ENCODE measurements at places on chromosomes 7 and 10.

DNA sequence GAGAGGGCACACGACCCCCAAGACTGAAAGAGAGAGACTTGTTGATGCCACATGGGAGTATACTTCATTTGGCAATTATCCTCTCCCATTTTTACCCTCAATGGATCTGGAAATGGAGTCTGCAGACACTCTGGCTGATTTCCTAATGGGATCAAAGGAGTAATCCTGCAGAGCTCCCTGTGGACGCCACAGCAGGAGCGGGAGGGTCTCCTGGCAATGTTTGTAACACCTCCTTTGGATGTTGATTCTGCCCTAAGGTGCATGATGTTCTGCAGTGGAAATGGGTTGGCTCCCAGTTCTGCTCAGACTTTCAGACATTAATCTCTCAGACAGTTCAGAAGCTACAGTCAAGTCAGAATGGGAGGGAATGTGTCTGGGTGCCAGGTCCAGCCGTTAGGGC is 166.0 kb upstream of the WDR11 start:
- no peak for DNase-seq

DNA sequence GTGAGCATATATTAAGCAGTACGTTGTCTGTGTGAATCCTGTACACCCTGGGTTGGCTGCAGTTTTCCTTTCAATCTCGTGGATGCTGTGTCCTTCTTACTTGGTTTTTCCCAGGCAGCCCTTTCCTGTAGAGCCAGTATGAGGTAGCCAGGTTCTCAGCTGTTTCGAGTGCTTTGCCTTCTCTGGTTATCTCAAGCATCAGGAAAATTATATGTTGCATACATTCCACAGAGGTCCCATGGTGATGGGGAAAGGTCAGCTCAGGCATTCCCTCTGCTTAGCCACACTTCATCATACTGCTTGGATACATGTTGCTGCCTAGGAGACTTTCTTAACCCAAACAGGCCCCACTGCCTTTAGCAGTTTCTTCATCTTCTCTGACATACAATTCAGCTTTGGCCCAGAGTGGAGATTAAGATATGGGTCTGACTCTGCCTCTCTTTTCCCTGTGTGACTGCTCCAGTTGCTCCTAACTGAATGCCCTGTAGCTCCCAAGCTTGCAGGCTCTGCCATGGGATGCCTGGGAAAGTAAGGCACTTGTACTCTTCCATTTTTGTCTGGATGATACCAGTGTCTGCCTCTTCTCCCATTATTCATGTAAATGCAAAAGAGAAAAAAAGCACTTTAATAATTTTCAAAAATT is 11.3 kb downstream of the GNAI1 start:
- no peak for DNase-seq

GRCh38 chr10:8360365-8360764 is 305.9 kb downstream of the GATA3 start:
- DNase-seq: peak; percentile 26

GRCh38 chr10:131947631-131948347 is 33.9 kb downstream of the BNIP3 start:
- DNase-seq: no peak

GRCh38 chr7:44958645-44959344 is 20.0 kb downstream of the MYO1G start:
- no peak for DNase-seq

All from CD4-positive, alpha-beta T cell treated with Interleukin-1 beta for 1 hour (primary cell).